EL (cell line): ENCODE measurements at places on chromosomes 12 and 14.

GRCh38 chr14:104868811-104869572, 3.9 kb downstream of the CEP170B start:
- DNase-seq, result no peak

DNA sequence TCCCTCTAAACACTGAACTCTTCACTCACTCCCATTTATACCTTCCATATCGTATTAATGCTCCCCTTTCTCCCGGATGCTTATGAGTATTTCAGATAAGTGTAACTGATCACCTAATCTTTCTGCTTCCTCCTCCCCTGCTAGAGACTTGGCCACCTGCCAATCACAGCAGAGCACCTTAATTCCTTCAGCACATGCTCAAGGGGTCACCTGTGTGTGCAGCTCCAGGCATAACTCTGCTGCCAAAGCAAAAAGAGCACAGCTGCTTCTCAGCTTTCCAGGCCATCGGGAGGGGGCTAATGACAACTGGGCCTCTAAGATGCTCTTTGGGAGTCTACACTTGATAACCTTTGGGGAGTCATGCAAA, 106.9 kb upstream of the DYRK2 start:
- no peak for DNase-seq

DNA sequence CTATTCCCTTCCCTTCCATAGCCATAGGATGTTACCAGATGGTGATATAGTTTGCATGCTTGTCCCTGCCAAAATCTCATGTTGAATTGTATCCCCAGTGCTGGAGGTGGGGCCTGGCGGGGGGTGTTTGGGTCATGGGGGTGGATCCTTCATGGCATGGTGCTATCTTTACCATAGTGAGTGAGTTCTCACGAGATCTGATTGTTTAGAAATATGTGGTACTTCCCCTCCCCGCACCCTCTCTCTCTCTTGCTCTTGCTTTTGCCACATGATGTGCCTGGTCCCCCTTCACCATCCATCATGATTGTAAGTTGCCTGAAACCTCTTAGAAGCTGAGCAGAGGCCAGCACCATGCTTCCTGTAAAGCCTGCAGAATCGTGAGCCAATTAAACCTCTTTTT, 181.3 kb downstream of the CAND1 start:
- no peak for DNase-seq

- no peak for DNase-seq
Observed at GRCh38 chr14:78498062-78498595, 328.0 kb downstream of the NRXN3 start.

DNA sequence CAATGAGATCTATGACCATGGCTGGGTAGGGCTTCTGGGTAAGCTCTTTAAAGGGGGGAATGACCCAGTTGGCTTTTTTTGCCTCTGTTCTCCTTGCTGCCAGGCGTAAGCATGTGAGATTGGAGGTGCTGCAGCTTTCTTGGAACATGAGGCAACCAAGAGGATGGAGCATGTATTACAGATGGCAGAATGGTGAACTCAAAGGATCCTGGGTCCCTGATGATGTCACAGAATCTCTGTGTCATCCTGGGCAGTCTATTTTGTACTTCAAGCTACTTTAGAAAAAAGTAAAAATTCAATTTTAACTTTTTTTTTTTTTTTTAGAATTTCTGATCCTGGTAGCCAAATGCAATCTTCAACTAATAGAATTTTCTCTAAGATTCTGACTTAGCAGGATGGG, 8.0 kb downstream of the KRT82 start:
- no peak for DNase-seq

DNA sequence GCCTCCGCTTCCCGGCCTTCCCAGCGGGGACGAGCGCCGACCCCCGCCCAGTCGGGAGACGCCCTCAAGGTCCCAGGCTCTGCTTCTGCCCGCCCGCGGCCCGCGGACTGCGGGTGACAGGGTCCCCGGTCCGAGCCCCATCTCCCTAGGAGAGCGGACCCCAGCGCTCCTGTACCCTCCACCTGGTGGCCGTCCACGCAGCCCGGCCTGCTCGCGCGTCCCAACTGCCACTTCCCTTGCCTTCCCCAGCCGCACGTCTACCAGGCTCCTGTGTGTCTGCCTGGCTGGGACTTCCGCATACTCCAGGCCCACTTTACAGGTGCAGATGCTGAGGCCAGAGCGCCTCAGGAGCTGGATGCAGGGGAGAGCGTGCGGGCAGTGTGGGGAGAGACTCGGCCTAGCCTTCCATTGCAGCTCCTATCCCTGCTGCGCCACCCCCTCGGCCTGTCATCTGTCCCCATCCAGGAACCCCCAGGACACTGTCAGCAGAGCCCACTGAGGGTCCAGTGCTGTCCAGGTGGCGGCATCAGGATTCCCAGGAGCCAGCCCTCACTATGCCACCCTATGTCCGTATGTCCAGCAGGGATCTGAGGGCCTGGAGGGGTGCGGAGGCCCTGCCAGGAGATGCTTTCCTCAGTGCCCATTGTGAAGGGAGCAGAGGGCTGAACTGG, 8.0 kb upstream of the ANKRD9 start:
- no peak for DNase-seq

GRCh38 chr12:47672068-47672467, 33.8 kb downstream of the RPAP3 start:
- DNase-seq, result no peak

GRCh38 chr14:22991852-22992251, 9.5 kb upstream of the AJUBA start:
- no peak for DNase-seq

GRCh38 chr12:127416796-127417195, 850.2 kb upstream of the TMEM132C start:
- peak; percentile 29 for DNase-seq

- no peak for DNase-seq
Observed at GRCh38 chr14:53564870-53565269, 391.8 kb downstream of the BMP4 start.

- DNase-seq, result peak; percentile 82
Observed at GRCh38 chr14:71651228-71651627, 281.0 kb upstream of the RGS6 start.

DNA sequence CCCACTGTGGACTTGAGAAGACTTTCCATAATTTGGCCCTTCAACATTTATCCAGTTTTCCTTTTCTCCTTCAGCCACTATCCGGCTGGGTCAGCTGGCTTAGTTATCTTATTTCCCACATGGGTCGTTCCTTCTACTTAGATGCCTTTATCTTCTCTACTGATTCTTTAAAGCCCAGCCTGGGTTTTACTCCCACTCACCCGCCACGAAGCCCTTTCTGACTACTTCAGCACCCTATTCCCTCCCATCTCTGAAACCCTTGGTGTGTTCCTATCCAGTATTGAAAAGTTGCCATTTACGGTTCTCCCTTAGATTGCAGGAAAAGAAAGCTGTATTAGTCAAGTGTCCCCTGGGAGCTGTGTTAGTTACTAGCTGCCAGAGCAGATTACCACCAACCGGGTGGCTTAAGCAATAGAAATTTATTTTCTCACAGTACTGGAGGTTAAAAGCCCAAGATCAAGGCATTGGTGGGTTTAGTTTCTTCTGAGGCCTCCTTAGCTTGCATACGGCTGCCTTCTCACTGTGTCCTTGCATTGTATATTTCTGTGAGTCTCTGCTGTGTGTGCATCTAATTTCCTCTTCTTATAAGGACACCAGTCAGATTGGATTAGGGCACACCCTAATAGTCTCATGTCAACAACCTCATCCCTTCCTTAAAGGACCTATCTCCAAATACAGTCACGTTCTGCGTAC, 105.5 kb downstream of the GPATCH2L start:
- no peak for DNase-seq

GRCh38 chr14:20184181-20184580, 6.5 kb upstream of the OR11G2 start:
- DNase-seq, result no peak

- DNase-seq, result no peak
Observed at GRCh38 chr14:100864960-100865681, 38.4 kb downstream of the RTL1 start.

DNA sequence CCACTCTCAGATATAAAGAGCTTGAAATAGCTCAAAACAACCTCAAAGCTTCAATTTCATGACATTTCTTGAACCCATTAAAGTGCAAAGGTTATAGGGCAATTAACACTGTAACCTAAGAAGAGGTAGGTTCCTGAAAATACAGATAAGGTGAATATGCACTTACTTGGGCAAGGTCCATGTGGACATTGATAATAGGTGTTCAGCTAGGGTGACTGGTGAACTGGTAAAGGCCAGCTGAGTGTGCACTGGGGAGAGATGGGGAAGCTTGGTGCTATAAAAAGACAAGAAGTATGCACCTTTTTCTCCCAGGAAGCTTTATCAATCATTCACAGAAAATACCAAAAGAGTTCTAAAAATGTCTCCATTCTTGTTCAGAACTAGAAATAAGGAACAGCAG, 418.6 kb downstream of the SLC16A7 start:
- DNase-seq, result no peak

DNA sequence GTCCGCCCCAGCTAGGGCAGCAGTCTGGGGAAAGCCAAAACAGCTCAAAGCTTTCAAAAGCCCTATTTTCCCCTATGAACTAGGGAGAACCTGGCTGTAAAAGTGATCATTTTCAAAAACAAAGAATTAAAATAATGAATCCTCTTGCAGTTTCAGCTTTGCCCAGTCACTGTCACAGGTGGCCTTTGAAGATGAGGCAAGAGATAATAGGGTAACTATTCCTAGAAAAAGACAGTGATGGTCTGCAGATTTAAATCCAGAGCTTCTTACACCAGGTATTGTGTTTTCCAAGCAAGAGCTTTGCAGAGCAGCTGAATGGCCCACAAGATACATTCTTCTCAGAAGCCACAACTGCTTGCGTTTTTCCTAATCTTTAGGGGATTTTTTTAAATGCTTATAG, 80.2 kb upstream of the NUDT4 start:
- DNase-seq, result no peak

GRCh38 chr12:53352331-53353256, 16.4 kb upstream of the SP7 start:
- DNase-seq, result peak; percentile 83

DNA sequence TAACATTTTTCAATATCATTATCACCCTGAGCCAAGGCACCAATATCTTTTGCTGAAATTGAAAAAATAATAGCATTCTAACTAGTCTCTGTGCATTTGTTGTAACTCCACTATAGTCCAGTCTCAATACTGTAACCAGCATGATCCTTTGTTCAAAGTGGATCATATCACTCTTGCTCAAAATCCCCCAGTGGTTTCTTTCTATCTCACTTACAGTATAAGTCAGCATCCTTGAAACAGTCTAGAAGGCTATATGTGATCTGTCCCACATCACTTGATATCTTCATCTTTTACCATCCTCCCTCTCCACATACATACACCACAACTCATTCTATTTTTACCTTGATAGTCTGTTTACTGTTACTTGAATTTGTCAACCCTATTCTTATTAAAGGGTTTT, 435.7 kb downstream of the CCER1 start:
- no peak for DNase-seq

DNA sequence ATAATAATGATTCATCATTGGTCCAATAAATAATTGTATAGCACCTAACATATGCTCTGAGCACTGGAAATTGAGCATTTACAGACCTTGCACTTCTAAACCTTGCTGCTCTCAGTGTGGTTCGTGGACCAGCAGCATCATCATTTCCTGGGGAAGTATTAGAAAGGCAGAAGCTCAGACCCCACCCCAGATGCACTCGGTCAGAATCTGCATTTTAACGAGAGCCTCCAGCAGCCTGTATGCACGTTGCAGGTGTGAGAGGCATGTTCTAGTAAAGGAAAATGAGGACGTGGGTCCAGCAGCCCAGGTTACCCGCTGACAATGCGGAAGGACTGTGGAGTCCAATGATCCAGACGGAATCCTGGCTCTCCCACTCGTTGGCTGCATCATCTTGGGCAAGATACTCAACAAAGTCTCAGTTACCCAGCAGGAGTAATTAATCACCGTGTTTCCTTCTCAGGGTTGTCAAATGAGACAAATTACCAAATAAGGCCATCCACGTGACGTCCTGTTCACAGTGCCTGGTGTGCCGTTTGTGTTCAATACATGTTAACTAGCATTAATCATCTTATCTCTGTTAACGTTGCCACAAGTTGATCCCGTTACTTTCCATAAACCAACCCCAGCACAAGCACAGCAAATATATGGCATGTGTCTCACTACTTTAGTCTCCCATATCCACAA, 49.2 kb upstream of the CCND2 start:
- no peak for DNase-seq

- no peak for DNase-seq
Observed at GRCh38 chr14:99790978-99791376, 2.2 kb upstream of the EML1 start.

GRCh38 chr12:3881281-3881950, 8.2 kb upstream of the PARP11 start:
- no peak for DNase-seq

GRCh38 chr12:40226705-40227104, 1.9 kb downstream of the LRRK2 start:
- peak; percentile 79 for DNase-seq

- peak; percentile 56 for DNase-seq
Observed at GRCh38 chr12:94560431-94561221, 89.7 kb downstream of the TMCC3 start.

GRCh38 chr14:89255852-89256251, 161.2 kb downstream of the FOXN3 start:
- DNase-seq, result no peak

- no peak for DNase-seq
Observed at GRCh38 chr12:12546314-12546772, 16.3 kb downstream of the DUSP16 start.

GRCh38 chr12:106670131-106670530, 87.3 kb downstream of the RFX4 start:
- no peak for DNase-seq

DNA sequence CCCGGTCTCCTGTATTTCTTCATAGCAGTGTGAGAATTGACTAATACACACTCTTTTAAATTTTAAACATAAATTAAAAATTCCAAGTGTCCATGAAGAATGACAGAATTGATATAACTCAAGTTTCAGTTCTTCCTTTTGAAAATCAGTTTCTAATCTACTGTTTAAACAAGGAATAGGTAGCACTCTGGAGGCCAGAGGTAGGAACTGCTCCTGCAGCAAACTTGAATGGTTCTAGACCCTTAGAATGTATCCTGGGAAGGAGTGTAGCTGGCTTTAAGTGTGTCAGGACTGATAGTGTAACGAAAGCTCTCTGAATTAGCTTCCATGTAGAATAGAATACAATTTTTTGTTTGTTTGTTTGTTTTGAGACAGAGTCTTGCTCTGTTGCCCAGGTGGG, 76.8 kb downstream of the AKAP6 start:
- DNase-seq, result no peak

- peak; percentile 54 for DNase-seq
Observed at GRCh38 chr14:31930493-31931240, 146.4 kb upstream of the ARHGAP5 start.
